ENCODE measurements at places on chromosomes 1 and 21.
A peak's percentile ranks its signal among the peaks of the same experiment; 100 is the strongest.

DNA sequence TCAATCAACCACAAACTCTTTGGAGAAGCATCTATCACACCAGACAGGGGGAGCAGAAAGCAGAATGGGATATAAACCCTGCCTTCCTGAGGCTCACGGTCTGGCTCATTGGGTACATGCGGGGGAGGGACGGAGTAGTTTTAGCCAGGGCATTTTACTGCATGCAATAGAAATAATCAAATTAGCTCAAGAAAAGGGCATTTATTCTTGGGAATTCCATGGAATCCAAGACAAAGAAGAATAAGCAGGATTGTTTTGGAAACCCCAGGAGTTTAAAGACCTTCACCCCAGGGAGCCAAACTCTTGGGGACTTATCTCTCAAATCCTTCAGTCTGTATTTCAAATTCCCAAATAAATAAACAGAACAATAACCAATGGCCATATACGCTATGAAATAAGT lies 5.2 kb upstream of the KAZN start:
- DNase-seq, result no peak

DNA sequence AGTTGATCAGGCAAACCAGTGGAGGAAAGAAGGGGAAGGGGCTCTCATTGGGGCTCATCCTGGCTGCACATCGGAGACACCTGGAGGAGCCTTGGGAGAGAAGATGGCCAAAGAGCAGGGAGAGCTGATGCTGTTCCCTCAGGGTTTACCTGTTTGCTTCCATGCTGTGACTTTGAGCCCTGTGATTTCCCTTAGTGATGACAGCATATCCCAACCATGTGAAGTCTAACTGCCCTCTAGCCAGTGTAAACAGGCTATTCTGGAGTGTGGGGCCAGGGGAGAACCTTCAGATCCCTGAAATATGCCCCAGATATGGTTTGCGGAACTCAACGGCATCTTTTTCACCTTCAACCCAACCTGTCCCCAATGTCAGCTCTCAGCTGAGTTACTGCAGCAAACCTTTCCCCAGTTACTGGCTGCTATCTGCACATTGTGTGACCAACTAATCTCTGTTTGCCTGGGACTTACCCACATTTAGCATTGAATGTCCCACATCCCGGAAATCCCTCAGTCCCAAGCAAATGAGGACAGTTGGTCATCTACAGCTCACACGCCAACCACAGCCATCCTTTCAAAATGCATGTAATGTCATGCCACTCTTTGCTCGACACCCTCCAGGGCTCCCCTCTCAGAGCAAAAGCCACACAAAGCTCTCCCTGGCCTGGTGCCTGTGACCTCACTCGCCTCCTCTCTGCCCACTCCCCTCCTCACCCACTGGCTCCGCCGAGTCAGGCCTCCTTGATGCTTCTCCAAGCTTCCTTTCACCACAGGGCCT lies 242.3 kb downstream of the KCNJ6 start:
- DNase-seq, result no peak

DNA sequence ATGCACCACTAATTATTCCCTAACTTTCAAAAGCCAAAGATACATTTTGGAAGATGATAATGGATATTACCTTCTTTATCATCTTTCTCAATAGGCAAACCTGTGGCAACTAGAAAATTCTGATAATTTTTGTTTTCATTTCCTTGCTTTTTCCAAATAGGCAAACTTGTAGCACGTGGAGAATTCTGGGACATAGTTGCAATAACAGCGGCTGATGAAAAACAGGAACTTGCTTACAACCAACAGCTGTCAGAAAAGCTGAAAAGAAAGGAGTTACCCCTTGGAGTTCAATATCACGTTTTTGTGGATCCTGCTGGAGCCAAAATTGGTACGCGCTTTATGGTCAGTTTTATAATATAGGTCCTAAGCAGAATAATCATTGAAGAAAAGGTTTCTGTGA lies 1.5 kb downstream of the FPGT start:
- DNase-seq, result no peak

GRCh38 chr1:2238361-2239012 lies 10.4 kb downstream of the SKI start:
- DNase-seq, result no peak

DNA sequence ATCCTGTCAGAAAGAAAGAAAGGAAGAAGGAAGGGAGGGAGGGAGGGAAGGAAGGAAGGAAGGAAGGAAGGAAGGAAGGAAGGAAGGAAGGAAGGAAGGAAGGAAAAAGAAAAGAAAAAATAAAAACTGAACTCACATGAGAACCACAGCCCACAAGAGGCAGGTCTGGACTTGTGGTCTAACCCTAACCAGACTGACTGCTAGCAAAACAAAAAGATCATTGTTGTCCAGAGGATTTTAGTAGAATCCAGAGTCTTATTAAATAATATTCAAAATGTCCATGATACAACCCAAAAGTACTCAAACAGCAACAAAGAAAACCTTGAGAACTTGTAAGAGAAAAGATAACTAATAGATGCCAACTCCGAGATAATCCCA lies 4.7 kb upstream of the ITGB2 start:
- DNase-seq, result no peak

- peak; percentile 21 for DNase-seq
Measured at GRCh38 chr1:156119503-156120209, 5.1 kb downstream of the LMNA start.

DNA sequence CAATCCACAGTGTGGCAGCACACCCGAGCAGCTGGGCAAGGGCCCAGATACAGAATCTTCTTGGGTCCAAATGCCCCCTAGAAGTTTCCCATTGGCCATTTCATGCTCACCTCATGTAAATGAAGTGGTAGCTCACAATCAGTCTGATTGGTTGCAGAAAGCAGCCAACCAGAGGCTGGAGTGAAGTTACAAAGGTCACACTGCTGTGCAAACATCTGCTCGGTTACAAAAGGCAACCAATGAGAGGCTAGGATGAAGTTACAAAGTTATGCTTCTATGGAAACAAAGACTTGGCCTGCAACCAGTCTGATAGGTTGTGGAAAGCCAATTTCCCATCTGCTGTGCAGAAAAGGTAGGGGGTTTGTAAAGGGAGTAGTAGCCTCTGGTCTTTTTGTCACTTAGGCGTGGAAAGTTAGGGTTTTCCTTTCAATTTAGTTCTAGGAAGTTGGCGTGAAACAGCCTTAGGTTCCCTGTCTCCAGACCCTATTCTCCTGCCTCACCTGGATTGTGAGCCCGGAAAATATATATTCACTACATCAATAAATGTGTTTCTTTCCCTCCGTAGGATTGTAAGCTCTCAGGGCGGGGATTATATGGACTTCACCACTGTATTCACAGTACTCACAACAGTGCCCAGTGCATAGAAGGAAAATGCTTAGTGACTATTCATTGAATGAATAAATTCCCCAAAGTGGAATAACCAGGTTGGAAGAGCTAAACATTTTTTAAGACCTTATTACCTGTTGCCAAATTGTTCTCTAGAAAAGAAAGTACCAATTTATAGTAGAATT lies 91.9 kb downstream of the URB2 start:
- DNase-seq, result no peak

- DNase-seq, result no peak
Measured at GRCh38 chr21:38610623-38611251, 112.5 kb upstream of the ERG start.

GRCh38 chr1:58964428-58964827 lies 180.6 kb upstream of the JUN start:
- no peak for DNase-seq

DNA sequence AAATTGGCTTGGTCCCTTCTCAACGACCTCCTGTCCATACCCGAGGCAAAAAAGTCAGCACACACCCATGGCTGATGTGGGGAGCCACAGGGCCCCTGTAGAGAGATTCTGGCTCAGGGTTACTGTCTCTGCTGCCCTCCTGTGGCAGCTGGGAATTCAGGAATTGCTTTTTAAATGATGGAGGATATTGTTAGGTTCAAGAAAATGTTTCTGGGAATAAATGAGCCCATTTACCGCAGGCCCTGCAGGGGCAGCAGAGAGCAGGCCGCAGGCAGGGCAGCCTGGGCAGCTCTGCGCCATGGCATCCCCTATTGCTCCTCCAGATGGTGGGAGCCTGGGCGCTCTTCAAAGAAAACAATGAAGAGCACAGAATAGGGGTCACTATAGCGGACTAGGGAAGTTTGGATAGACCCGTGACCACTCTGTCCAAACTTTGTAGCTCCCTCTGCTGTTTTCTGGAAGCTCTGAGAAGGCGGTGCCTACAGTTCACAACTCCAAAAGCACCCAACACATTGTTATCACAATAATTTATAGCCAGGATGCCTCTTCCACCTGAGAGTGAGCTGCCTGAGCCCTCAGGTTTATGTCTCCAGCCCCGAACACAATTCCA lies 201.1 kb downstream of the BACH1 start:
- DNase-seq, result no peak

- no peak for DNase-seq
Measured at GRCh38 chr1:219085082-219085481, 88.6 kb upstream of the LYPLAL1 start.

DNA sequence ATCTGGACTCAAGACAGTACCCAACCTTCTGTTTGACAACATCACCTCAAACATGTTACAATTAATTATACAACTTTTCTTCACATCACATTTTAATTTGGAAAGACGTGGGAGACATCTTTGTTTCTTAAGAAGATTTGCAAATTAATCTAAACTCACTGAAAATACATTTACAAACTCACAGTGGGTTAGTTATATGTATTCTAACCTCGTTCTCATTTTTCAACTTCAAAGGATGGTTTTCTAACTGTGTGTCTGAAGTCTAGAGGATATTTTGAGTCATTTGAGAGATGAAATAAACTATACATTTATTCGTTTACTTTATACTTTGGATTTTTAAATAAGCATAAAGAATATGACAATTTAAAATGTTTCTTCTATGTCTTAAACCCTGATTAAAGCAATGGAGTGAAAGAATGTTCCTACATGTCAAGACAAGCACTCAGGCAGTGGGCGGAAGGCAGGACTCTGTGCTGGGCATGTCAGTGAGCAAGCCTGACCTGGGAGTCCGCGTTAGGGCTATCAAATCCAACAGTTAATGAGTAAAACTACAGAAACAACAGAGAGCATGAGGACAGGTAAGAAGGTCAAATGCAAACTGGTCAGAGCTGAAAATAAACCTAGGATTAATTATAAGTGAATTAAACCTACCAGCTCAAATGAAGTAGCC lies 76.5 kb upstream of the CTTNBP2NL start:
- no peak for DNase-seq

GRCh38 chr1:147541672-147542568 lies 619 bp downstream of the BCL9 start:
- peak; percentile 28 for DNase-seq

DNA sequence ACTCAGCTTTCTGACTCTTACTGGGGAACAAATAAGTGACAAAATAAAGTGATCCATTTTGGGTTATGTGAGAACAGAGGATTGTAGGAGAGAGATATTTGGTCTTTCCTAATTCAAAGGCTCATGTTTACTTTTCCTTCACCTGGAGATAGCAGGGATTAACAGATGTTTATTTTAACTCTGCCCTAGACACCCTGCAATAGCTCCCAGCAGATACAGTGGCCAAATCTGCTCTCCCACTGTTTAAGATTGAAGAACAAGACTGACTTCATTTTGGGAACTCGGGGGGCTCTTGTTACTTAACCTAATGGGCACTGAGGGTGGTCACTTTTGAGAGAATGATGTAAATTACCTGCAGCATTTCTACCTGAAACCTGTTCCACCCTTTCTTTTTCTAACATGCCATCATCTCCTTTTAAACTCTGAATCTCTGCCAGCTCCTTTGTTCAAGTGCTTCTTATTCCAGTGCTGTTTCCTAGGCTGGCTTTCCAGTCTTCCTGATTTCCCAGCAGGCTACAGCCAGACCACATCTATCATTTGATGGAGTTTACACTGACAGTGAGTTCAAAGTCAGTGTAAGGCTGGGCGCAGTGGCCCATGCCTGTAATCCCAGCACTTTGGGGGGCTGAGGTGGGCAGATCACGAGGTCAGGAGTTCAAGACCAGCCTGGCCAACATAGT lies 90.0 kb downstream of the SELENOF start:
- DNase-seq, result no peak

- no peak for DNase-seq
Measured at GRCh38 chr1:178127482-178128191, 33.7 kb downstream of the RASAL2 start.

- no peak for DNase-seq
Measured at GRCh38 chr1:100229681-100230443, 19.8 kb downstream of the DBT start.

DNA sequence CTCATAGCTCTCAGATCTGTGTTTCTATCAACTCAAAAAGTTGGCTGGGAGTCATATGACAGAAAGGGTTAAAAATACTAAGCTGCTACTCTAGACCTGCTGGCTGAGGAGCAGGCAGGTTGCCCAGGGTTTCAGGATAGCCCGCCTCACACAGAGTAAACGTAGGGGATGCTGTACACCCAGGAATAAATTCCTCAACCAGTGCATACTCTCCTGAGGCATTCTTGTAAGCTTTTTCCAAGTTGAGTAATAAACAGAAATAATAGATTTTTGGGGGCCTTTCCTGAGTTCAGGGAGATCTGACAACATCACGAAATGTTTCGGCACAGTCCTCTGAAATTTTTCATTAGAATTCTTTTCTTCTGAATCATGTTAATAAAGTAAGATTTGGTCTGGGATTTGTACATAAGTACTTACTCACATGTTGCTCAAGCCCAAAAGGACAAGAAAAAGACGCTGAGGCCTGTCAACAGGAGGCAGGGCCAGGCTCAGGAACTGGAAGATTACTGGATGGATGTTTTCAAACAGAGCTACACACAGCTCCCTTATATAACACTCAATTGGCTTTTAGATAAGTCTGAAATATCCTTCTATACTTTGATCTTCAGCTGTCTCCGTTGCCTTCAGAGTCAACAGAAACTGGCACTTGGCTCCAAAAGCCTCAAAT lies 41.0 kb downstream of the TGFBR3 start:
- DNase-seq, result no peak

- DNase-seq, result no peak
Measured at GRCh38 chr1:13617108-13617507, 33.5 kb downstream of the PDPN start.

DNA sequence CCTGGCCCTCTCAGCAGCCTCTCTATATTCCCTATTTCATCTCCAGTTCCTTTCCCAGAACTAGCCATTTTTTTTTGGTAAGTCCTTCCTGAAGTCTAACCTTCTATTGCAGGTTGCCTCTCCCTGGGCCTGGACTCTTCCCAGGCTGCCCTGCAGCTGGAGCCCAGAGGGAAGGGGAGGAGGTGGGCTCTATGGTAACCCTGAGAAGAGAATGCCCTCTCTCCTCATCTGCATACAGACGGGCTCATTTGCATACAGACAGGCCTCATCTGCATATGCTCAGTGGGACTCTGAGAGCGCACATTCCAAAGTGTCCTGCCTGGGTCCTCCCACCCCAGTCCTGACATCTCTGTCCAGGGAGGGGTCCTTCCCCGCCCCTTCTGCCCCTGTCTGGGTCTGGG lies 32.7 kb downstream of the RHBG start:
- no peak for DNase-seq

GRCh38 chr1:34130306-34130705 lies 34.7 kb downstream of the CSMD2 start:
- DNase-seq, result no peak

DNA sequence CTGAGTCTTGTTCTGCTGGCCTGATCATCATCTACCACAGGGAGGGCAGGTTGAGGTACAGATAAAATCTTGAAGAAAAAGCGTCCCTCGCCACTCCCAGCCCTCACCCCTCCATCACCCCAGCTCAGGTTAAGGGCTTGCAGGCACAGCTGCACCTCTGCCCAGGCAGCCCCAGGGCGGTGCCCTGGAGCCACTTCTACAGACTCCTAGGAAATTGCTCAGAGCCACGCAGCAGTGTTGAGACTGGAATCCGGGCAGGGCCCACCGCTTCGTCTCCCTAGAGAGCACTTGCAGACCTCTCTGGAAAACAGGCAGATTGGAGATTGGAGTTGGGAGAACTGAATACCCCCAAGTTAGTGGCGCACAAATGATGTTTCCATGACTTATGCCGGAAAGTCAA lies 35.3 kb downstream of the VN1R5 start:
- DNase-seq, result no peak
